ENCODE measurements at places on chromosomes 2 and 18. TPM values are rescaled to one million over a fixed set of nuclear protein-coding genes. Genes with fewer than 3 reads are reported as not detected.

TRPM8 gene
- polyA plus RNA-seq, result 0.14 TPM

CXCR4 gene
- polyA plus RNA-seq, result 17.5 TPM

PCBP1 gene
- polyA plus RNA-seq, result 453 TPM

NXPH2 gene
- polyA plus RNA-seq, result not detected

MBD5 gene
- polyA plus RNA-seq, result 7.6 TPM

RNU2-63P gene
- polyA plus RNA-seq, result not detected

MBD1 gene
- 24.0 TPM for polyA plus RNA-seq

KCNG3 gene
- 0.10 TPM for polyA plus RNA-seq

PCARE gene
- 0.04 TPM for polyA plus RNA-seq
